ENCODE measurements at places on chromosomes 5 and 9.

- DNase-seq = no peak
Observed at GRCh38 chr5:132022737-132023136, 11.3 kb upstream of the ACSL6 start.

GRCh38 chr5:137221943-137222342 lies 277.2 kb downstream of the SPOCK1 start:
- no peak for DNase-seq

GRCh38 chr9:131723632-131724031 lies 16.2 kb downstream of the RAPGEF1 start:
- DNase-seq = no peak

DNA sequence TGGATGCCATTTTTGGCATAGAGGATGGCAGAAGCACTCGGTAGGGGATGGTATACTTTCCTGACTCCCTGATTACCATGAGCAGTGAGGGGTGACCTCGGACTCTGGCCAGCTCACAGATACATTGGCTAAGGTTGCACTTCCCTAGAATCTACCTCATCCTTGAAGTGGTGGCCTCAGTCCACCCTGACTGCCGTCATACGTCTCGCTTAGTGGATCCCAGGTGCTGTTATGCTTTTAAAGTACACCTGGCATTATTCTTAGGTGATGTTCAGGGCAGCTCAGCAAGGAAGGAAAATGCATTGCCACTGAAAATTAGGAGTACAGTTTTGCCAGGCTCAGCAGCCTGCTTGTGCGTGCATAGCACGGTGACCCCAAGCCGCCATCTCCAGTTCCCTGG lies 87.3 kb downstream of the SYK start:
- DNase-seq = no peak

DNA sequence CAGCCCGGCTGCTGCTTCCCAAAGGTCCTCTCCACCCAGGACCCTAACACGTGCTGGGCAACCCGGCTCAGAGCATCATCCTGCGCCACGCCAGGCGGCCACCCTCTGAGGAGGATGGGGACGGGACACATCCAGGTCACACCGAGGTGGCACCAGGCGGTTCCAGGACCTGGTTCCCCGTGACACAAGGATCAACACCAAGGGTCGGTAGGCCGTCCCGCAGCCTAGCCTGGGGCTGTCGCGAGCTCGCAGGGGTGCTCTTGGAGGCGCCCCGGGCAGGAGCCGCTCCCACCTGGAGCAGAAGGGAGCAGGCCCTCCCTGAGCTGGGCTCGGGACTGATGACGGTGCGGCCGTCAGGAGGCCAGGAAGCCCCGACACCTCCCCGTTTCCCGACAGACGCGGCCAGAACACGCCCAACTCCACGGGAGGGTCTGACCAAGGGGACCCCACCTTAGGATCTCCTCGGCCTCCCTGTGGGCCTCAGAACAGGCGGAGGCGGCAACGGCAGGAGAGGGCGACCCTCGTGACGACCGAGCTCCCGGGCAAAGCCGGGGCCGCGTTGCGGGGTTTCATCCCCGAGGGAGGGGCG lies 6.3 kb downstream of the EXD3 start:
- no peak for DNase-seq

- DNase-seq = no peak
Observed at GRCh38 chr5:52065182-52065581, 681.9 kb downstream of the ISL1 start.

DNA sequence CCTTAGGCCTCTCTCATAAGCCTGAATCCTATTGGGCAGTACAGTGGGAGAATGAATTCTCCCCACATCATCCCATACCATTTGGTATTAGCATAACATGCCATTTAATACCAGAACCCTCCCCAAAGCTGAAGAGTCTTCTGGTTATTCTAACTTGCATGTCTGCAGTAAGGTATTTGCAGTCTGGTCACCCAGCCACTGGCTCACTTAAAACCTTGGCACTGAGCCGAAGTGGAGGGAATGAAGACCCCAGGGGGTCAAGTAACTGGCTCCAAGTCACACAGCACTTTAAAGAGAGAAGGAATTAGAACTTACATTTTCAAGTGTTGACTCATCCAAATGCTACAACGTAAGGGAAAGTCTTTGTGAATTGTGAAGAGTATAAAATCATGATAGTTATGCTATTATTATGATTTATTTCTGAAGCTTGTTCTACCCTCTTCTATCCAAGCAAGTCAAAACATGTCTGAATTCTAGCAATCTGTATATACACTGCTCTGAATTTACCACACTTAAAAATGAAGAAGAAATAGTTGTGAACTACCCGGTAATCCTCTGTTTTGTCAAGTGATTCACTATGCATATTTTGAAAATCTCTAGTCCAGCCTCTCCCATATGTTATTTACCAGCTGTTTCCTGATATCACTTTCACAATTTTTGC lies 28.5 kb downstream of the GLRA1 start:
- DNase-seq = no peak

- no peak for DNase-seq
Observed at GRCh38 chr5:142427015-142427364, 102.2 kb upstream of the SPRY4 start.

- DNase-seq = no peak
Observed at GRCh38 chr9:114059047-114059803, 18.9 kb downstream of the AMBP start.

- DNase-seq = no peak
Observed at GRCh38 chr9:130240410-130241197, 25.0 kb upstream of the HMCN2 start.

- no peak for DNase-seq
Observed at GRCh38 chr9:133285252-133285775, 10.3 kb upstream of the ABO start.

DNA sequence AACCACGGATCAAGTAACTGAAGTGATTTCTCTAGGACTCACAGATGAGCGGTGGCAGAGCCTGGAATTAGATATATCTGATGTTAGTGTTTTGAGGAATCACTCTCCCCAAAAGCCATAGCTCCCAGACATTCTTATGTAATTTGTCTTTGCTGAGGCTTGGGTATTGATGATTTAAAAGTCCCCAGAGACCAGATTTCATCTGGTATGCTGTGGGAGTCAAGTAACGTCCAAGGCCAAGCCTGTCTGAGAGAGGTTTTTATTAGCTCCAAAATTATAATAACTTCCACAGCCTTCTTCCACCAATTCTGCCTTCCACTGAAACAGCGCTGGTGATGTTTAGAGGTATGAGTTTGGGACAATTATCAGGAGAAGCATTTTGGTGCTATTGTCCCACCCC lies 21.3 kb upstream of the KCNIP1 start:
- DNase-seq = no peak

- no peak for DNase-seq
Observed at GRCh38 chr5:9841516-9842170, 211.5 kb upstream of the TAS2R1 start.
